ENCODE measurements at places on chromosomes 4 and X.

DNA sequence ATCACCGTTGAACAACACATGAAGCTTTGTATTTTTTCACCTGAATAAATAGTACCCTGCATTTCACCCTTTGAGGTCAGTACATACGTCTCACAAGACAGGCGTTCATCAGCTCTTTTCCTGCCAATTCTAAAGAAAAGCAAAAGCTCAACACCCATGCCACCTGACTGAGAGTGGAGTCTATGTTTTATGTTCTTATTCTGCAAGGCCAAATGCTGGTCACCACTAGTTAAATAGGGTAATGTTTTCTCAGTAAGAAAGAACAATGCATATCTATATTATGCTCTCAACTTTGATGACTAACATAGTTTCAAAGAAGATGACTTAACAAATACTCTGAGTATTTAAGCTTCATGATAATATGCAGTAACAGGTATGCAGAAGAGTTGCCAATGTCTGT lies 336.3 kb upstream of the BMP3 start:
- no peak for DNase-seq

DNA sequence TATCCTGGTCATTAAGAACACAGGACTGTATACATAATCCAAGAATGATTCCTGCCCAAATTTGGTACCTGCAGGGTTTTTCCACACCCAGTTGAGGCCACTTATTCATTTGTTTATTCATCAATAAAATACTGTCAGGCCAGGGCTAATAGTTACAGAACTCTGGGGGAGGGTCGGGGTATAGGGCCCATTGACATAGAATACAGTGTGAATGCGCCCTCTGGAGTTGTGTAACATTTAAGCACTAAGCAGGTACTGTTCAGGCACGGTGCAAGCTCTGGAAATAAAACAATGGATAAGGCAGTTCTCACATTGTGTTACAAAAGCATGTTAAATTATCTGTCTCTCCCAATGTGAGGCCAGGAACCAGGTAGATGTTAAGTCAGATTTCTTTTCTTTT lies 30.8 kb upstream of the LRBA start:
- no peak for DNase-seq

DNA sequence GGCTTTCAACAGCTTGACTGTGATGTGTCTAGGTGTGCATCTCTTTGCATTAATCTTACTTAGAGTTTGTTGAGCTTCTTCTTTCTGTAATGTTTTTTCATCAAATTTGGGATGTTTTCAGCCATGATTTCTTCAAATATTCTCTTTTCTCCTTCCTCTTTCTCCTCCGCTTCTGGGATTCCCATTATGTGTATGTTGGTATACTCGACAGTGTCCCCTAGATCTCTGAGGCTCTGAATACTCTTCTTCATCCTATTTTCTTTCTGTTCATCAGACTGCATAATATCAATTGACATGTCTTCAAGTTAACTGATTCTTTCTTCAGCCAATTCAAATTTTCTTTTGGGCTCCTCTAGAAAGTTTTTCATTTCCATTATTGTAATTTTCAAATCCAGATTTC lies 25.9 kb downstream of the STPG2 start:
- no peak for DNase-seq

- DNase-seq = no peak
Observed at GRCh38 chr4:146488495-146489174, 33.1 kb downstream of the SLC10A7 start.

- DNase-seq = no peak
Observed at GRCh38 chr4:164293203-164293602, 460.7 kb upstream of the SMIM31 start.

DNA sequence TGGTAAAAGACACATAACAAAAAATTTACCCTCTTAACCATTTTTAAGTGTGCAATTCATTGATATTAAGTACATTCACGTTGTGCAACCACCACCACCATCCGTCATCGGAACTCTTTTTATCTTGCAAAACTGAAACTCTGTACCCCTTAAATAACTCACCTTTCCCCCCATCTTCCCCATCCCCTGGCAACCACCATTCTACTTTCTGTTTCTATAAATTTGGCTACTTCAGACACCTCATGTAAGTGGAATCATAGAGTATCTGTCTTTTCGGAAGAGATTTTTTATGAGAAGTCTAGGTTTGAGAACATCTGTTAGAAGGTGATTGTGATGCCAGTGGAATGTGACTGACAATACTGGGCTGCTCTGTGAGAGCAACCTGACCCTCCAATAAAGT lies 39.8 kb upstream of the CCDC149 start:
- no peak for DNase-seq

GRCh38 chr4:16607241-16608066 lies 291.0 kb downstream of the LDB2 start:
- no peak for DNase-seq

DNA sequence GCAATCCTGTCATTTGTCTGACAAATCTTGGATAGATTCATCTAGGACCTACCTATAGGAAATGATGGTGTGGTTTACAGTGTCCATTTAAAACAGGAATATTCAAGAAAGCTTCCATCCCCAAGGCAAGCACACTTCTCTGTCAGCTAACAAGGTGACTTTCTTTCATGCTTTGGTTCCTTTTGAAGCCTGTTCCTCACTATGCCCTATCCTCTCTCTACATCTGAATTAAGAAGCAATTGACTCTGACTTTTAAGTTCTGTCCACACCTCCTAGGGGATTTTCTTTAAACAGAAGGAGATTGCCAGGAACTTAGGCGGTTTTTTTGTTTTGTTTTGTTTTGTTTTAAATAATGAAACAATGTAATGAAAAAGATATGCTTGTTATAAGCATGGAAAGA lies 1181.4 kb upstream of the TENM3 start:
- DNase-seq = no peak

DNA sequence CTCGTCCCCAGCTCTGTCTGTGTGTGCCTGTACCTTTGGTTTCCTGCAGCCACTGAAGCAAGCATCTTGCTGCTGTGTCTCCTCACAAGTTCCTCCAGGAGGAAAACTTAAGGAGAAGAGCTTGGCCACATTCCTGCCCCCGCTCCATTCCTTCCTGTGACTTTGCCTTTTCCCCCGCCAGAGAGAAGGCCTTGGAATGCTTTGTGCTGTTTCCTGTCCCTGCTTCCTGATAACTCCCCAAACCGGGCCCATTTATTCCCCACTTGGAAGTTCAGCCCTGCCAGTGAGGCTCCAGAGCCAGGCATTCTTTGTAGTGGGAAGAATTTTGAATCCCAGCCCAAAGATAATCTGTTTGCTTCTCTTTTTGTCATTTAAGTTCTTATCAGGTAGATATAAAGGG lies 33.1 kb downstream of the SMIM10L2A start:
- DNase-seq = no peak

DNA sequence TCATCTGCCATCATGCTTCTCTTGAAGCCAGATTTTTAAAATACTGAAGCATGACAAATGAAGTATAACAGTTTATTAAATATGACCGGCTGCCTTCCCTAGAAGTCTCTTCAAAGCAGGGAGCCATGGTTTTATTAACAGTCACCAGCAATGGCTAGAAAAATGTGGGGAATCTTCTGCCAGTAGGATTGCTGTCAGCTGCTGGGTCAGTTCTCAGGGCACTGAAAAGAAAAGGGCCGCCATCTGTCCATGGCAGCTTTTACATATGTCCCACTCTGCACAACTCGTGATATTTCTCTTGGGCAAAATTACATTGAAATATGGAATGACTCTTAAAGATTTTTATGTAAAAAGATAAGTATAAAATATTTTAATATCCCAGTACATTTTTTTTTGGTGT lies 2.8 kb downstream of the CCNG2 start:
- DNase-seq = no peak

DNA sequence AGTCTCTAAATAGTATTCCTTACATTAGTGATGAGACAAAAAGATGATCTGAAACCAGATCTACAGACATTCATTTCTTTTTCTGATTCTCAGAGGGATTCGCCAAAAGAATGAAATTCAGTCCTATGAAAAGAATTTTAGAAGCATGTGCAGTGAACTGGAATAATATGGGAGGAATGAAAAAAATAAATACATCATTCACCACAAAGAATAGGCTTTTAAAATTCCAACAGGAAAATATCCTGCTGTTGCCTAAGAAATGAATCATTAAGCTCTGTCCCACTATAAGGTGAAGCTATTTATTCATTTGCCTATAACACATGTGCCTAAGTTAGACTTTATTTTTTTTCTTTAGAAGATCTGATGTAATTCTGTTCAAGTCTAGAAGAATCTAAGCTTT lies 165.9 kb downstream of the IL15 start:
- DNase-seq = no peak

DNA sequence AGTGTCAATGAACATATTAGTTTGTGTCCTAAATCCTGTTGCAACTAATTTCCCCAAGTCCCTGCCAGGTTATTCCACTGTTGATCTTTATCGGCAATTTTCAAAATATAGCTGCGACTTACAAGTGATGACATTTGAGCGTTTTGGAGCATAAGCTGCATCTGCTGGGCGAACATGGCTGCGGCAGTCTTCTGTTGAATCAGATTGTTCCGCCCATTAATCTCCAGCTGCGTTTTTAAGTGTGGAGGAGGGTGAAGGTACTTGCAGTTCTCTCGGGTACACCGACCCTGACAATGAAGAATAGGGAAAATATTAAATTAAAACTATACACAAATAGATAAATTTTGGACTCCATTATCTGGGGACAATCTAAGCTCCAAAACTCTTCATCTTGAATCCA lies 82.7 kb downstream of the MBNL3 start:
- DNase-seq = no peak

GRCh38 chr4:159296061-159296460 lies 193.2 kb downstream of the RAPGEF2 start:
- DNase-seq = no peak

GRCh38 chr4:87076690-87077358 lies 142.0 kb downstream of the AFF1 start:
- no peak for DNase-seq

- DNase-seq = no peak
Observed at GRCh38 chrX:344371-344901, 25.8 kb upstream of the GTPBP6 start.

- DNase-seq = no peak
Observed at GRCh38 chrX:153179131-153179530, at the start of gene MAGEA1. TSS of gene MAGEA1 (plus strand) at chrX:153179284. CDS start at chrX:153182390, 3,106 bp downstream.

DNA sequence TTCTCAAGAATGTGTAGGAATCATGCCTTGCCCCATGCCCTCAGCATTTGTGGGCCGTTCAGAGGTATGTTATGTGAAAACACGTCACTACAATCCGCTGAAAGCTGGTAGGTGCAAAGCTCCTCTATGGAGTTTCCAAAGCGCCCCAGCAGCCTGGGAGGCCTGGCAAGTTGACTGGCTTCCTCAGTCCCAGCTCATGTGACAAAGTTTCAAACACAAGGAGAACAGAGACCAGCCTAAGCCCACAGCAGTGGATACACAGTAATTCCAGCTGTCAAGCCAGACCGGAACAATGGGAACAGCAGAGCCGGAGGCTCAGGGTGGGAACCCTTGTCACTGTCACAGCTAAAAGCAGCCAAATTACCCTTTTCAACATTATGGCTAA lies 33.5 kb downstream of the NAT8L start:
- DNase-seq = no peak

DNA sequence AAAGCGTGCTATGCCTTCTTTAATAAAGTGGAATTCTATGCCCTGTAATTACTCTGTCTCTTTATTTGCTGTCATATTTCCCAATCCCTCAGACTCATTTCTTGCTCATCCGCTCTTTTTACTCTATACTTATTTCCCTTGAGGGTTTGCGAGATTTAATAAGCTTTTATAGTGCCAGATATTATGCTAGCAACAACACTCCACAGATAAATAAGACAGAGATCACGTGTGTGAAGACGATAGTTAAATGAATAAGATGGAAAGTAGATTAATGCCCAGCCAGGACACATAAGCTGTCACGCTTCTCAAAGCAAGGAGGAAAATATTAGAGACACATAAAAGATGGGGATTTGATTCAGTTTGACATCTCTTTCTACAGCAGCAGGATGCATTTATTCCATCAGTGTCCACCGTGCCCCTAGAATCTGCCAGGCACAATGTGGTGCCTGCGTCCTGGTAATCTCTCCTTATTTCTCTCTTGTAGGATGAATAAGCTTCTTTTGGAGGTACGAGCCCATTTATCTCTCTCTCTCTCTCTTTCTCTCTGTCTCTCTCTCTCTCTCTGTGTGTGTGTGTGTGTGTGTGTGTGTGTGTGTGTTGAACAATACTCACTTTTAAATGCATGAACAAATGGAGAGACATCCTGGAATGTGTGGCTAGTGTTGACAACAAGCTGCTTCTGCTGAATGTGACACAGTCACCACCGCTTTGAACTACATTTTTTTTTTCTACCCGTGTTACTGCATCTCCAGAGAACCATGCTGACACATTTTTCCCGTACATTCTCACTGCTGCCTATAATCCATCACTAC lies 48.2 kb downstream of the TMEM156 start:
- DNase-seq = no peak

- DNase-seq = no peak
Observed at GRCh38 chrX:38170556-38170955, 50.1 kb downstream of the SRPX start.

DNA sequence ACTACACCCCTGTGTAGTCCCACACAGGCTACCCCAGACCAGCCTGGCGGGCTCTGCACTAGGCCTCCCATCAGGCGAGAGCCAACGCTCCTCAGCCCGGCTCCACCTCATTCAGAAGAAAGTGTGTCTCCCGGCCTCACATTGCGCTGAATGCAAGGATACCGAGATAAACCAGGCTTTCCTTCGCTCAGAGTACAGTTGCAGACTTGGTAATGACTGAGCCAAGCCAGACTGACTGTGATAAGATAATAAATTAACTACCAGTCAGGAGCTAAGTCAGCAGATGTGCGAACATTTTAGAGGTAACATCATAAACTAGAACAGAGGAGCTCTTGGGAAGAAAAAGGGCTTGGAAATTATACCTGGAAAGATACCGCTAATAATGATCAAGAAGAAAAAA lies 397.6 kb downstream of the TRIML1 start:
- DNase-seq = no peak

GRCh38 chrX:72027914-72028307 lies 103.8 kb downstream of the RTL5 start:
- no peak for DNase-seq

DNA sequence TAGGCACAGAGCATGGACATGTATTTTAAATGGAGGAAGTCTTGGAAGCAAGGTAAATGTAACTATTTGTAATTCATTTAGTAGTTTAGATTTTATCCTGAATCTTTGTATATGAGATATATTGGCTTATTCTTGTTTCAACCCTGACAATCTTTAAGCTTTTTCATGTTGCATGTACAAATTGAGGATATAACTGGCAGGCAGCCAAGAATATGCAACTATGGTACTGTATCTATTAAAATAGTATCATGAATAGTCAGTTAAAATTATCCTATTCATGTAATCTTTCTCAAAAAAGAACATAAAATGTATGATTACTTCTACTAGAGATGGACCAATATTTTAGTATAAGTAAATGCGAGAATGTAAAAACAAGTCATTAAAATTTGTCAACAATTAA lies 1141.5 kb downstream of the PCDH18 start:
- DNase-seq = no peak

- no peak for DNase-seq
Observed at GRCh38 chr4:629915-630641, 4.7 kb downstream of the PDE6B start.

DNA sequence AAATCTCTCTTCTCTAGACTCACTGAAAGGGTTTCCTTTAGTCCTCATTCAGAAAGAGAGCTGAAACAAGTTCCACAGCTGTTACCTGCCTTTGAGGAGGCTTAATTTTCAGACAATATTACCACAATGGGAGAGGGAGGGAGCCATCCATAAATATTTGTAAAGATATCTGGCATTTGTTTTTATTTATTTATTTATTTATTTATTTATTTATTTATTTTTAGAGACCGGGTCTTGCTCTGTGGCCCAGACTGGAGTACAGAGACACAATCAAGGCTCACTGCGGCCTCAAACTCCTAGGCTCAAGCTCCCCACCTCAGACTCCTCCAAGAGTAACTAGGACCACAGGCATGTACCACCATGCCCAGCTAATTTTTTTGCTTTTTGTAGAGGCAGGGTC lies 80.7 kb downstream of the SLC9A7 start:
- no peak for DNase-seq
